ENCODE measurements at places on chromosomes 3 and 15. TPM values are rescaled to one million over a fixed set of nuclear protein-coding genes. Genes with fewer than 3 reads are reported as not detected.

- DNase-seq, result no peak
Measured at GRCh38 chr15:71611553-71612396, 198.6 kb upstream of the NR2E3 start.

- no peak for DNase-seq
Measured at GRCh38 chr15:65957451-65957850, 88.2 kb downstream of the RAB11A start.

DNA sequence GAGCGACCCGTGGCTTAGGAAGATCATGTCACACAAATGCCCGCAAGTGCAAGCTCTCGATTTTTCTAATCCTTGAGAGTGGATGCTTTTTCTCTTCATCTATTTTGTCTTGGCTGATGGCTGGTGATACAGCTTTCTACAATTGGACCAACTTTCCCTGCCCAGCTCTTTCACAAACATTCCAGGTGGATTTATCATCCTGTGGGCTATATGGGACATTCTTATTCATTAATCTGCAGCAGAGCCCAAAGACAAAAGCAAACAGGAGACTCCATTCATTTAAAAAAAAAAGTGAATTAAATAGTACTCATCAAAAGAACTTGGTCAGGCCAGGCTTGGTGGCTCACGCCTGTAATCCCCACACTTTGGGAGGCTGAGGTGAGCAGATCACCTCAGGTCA, 14.2 kb upstream of the TSEN2 start:
- DNase-seq, result peak; percentile 92

GRCh38 chr3:4528320-4528719, 35.2 kb downstream of the ITPR1 start:
- no peak for DNase-seq

DNA sequence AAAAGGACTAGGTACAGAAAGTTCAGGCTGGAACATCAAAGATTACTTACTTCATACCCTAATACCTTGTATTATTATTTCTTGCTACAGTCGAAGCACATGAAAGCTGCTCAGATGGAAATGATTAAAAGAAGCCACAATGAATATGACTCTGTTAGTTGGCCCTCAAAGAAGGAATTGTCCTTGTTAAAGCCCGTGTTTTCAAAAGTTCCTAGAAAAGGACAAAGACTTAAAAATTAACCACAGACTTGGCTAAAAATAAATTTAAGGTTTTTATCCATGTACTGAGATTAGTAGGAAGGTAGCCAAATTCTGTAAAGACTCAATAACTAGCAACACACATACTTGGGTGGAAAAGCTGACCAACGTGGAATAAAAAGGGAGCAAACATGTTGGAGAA, 251.0 kb upstream of the RARB start:
- no peak for DNase-seq

DNA sequence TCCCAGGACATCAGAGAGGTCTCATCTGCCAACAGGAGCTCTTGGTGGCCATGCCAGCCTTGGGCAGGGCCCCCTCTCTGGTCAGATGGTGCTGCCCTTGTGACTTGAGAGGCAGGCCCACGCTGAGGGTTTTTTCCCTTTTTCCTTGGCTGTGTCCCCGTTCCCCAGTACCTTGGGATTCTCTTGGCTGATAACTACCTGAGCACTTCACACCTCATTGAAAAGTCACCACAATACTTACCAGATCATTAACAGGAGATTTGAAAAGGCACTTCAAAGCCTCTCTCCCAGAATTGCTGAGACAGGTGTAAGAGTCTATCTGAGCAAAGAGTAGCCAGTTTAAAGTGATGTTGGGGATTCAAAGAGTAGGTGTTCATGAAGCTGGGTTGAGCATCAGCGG, 15.1 kb upstream of the TMEM158 start:
- no peak for DNase-seq

- DNase-seq, result no peak
Measured at GRCh38 chr15:63530752-63531299, 26.4 kb downstream of the USP3 start.

The CGGBP1 gene
- 27.0 TPM for total RNA-seq

The NPAP1 gene
- total RNA-seq, result not detected

The STRA6 gene
- total RNA-seq, result 0.29 TPM

The CHL1 gene
- total RNA-seq, result not detected

The KATNBL1 gene
- total RNA-seq, result 57.6 TPM

The IMPG2 gene
- 0.17 TPM for total RNA-seq

The RNF7 gene
- 42.9 TPM for total RNA-seq

Measured in PC-3 (cell line).